ENCODE measurements at places on chromosomes 2 and 18.

GRCh38 chr2:161245261-161245553, 63.0 kb upstream of the PSMD14 start:
- no peak for DNase-seq

- DNase-seq = no peak
Measured at GRCh38 chr2:26640781-26641564, at the start of gene CIB4. TSS of gene CIB4 (minus strand) at chr2:26641366. CDS start at chr2:26641314, 52 bp downstream.

DNA sequence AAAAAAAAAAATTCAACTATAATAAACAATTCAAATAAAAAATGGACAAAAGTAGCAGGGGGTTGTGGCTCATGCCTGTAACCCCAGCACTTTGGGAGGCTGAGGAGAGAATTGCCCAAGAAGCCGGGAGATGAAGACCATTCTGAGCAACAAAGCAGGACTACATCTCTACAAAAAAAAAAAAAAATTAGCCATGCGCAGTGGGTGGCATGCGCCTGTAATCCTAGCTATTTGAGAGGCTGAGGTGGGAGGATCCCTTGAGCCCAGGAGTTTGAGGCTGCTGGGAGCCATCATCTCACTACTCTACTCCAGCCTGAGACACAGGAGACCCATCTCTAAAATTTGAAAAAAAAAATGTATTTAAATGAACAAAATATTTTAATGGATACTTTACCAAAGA, 4.4 kb upstream of the CACNB4 start:
- no peak for DNase-seq

- no peak for DNase-seq
Measured at GRCh38 chr2:129721846-129722245, 257.6 kb upstream of the RAB6C start.

GRCh38 chr2:101608408-101609310, 88.8 kb upstream of the MAP4K4 start:
- no peak for DNase-seq

DNA sequence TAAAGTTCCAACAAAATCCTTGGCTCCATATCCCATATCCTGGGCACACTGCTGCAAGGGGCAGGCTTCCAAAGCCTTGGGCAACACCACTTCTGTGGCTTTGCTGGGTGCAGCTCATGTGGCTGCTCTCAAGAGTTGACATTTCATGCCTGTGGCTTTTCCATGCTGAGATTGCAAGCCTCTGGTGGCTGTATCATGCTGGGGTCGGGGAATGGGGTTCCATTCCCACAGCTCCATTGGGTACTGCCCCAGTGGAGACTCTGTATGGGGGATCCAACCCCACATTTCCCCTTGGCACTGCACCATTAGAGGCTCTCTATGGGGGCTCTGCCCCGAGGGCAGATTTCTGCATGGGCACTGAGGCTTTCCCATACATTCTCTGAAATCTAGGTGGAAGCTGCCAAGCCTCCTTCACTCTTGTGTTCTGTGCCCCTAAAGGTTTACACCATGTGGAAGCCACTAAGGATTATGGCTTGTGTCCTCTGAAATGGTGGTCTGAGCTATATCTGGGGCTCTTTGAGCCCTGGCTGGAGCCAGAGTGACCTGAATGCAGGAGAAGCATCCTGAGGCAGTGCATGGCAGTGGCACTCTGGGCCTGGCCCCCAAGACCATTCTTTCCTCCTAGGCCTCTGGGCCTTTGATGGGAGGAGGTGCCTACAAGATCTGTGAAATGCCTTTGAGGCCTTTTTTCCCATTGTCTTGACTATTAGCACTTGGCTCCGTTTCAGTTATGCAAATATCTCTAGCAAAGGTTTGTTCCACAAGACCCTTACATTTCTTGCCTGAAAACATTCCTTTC, 107.9 kb downstream of the PTGR3 start:
- no peak for DNase-seq

DNA sequence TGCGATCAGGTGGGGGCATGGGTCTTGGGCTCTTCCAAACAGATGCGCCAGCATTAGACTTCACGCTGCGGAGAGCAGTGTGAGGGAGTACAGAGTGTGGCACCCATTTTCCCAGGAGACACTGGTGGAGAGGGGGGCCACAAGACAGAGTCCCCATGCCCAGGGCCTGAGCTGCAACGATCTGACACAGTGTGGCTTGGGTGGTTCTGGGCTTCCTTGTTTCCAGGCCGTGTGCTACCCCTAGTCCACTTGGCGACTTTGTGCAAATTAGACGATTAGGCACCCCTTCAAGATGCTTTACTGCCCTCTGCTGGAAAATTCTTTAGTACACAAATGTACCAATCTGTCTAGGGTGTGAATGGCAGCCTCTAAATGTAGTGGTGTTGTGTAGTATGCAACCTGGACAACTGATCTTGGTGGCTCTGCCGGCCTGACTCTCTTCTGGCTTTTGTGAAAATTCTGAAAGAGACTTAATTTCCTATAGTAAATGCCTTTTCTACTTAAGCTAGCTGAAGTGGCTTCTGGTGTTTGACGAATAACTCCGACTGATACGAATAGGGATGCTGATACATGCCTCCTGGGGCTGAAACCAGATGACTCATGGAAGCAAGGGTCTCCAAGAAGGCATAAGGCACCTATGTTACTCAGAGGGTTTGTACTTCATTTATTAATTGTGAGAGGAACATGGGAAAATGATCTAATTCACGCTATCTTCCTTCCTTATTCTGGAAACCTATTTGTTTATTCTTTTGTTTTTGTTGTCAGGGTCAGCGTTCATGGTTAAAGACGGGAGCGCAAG, 92.3 kb upstream of the SMAD2 start:
- no peak for DNase-seq

DNA sequence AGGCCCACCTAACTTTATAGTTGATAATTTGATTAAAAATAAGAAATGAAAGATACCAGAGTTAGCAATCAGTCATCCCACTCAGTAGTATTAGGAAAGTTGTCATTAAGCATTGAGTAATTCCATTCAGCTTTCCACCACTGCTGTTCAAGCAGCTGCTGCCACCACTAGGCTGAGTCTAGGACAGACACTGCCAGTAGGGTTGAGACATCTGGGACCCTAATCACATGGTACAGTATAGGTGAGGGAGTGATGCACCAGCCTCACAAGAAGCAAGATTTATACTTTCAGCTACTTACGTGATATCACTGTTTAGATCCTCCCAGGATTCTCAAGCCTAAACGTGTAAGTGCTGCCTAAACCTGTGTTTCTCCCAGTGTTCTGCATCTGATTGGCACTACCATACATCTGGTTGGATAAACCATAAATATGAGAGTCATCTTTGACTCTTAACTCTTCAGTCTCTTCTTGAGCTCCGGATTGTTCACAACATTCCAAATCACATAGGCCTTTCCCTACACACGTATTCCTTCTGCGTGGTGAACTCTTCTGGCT, 3.2 kb downstream of the UBXN4 start:
- DNase-seq = no peak

GRCh38 chr2:197273485-197273884, 37.1 kb downstream of the ANKRD44 start:
- DNase-seq = peak; percentile 65

- no peak for DNase-seq
Measured at GRCh38 chr2:48092846-48093803, 186.8 kb upstream of the FBXO11 start.

DNA sequence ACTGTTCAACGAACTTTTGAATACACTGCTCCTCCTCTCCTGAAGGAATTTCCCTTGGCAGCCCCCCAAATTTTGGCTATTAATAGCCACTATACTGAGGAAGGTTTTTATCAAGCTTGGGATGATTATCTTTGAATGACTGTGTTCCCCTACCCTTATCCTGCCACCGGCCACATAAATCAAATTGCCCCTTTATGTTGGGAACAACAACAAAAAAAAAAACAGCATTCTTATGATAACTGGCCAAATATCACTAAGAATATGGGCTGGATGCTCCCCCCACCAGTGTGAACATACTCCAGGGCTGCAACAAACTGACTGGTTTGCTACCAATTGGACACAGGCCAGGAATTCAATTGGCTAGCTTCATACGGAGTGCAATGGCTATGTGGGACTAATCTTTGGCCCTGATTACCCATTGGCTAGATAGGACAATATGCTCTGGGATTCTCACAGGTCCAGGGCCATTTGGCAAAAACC, 20.6 kb downstream of the DUSP11 start:
- DNase-seq = no peak

GRCh38 chr2:107737756-107738155, 88.9 kb upstream of the RGPD4 start:
- DNase-seq = no peak

DNA sequence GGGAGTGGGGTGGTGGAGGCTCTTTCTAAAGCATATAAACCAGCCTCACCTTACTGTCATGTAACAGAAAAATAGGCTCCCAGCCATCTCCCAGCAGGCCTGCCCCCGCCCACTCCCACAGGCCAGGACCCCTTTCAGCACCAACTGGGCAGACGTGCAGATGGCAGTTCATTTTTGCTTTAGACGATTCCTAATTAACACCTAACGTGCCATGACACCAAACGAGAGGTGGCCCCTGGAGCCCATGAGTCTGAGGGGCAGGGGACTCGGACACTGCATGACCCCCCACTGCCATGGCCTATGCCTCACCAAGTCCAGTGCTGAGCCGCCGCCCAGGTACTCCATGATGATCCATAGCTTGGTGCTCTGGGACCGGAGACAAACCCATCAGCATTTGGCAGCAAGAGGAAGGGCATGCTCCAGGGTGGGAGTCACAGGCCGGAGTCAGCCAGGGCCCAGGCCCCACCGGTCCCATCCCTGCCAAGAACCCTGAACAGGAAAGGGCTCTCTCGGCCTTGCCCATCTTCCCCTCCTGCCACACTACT, 7.9 kb downstream of the STK25 start:
- DNase-seq = no peak

DNA sequence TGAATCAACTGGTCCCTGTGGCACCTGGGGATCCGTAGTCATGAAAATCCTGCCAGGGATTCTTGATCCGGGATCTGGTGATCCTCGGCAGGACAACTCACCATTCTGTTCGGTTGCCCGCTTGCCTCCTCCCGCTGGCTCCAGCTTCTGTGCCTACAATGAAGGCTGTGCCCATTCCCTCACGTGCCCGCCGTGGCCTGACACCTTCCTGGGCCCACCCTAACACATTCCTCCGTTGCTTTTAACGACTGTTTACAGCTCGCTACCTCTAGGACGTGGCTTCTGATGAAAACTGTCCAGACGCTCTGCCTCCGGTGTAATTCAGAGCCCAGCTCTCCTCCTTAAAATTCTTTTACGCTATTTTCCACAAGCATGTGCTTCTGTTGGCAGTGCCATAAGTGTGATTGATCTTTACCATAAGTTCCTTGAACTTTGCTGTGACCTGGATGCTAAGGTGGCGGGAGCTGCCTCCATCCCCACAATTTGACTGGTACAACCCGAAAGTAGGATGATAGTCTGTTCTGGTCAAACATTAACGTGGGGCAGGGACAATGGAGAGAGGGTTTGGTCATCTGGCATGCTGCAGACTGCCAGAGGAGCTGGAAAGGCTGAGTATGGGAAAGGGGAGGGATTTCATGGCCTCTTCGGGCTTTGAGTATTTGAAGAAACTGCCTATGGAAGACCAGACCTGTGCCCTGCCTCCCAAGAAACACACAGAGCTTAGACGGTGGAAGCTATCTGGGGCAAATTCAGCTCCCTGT, 206.8 kb upstream of the TNP1 start:
- DNase-seq = no peak

DNA sequence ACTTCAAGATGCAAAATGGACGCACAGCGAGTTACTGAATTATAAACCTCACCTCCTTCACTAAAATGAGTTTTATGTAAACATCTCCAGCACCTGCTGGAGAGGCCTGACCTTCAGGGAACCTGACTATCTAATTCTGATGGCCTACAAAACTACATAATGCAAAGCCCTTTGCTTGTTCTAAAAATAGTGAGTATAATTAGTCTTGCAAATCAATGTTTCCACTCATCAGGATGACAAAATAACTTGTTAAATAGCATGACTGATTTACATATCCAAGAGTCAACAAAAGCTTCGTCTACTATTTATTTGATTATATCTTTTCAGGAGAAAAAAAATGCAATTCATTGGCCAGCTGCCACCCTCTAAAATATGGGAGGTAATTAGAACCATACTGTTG, 326.3 kb upstream of the MC4R start:
- DNase-seq = no peak

GRCh38 chr18:57813245-57813644, 10.1 kb upstream of the ATP8B1 start:
- DNase-seq = no peak

- no peak for DNase-seq
Measured at GRCh38 chr2:237058423-237058822, 27.3 kb upstream of the COPS8 start.

DNA sequence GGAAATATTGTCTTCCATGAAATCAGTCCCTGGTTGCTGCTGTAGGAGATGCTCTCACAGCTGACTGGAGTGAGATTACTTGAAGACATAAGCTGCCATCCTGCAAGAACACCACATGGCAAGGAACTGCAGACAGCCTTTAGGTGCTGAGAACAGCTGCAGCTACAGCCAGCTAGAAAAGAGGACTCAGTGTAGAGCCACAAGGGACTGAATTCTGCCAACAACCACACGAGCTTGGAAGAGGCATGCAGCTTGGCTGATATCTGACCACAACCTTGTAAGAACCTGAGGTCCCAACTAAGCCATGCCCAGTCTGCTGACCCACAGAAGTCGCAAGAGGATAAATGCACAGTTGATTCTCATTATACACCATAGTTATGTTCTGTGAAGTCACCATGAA, 181.8 kb upstream of the ARL4C start:
- DNase-seq = no peak

DNA sequence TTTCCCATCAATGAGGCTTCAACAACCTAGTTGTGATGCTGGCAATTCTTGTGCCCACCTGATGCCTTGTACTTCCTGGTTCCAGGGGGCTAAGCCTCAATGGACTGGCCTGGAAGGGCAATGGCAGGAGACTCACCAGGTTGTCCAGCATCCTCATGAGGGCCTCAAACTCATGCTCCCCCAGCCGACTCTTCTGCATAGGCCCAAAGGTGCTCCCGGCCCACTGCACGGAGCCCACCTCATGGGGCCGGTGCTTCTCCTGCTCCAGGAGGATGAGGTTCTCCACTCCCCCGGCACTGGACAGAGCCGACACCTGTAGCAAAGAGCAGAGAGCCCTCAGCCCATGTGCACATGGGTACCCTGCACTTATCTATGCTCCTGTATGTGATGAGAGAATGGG, 84.5 kb downstream of the ADD2 start:
- no peak for DNase-seq

DNA sequence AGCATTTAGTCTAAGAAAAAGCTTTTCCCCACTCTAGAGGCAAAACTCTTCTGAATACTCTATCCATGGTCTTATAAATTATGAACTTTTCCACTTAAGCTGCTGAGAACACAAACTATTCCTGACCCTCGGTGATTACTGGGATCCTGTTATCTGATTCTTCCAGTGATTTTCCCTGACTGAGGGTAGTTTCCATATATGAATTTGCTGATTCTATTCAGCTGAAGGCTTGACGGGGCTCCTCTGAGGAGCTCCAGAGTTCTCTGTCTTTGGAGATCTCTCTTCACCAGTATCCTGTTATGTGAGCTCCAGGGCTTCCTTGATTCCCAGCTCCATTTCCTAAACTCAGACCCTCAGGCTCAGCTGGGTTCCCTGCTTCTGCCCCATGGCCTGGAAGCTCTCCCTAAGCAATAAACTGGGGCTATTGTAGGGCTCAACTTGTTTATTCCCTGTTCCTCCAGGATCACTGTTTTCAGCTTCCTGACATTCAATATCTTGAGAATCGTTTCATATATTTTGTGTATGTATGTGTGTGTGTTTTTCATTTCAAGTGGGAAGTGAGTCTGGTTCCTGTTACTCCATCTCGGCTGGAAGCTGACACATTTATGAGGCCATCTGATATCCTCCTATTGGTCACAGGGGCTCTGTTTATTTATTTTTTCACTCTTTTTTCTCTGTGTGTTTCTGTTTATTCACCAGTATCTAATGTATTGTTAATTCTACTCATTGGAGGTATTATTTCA, 78.2 kb downstream of the ARHGAP28 start:
- no peak for DNase-seq

- DNase-seq = no peak
Measured at GRCh38 chr2:86097114-86097896, 8.4 kb downstream of the POLR1A start.
